Endothelial cell (in vitro differentiated cells): ENCODE measurements at places on chromosomes 11 and 22.

- H3K27me3 ChIP-seq, result peaks cover 2% of the 10 kb centered on the region
- H3K4me3 ChIP-seq, result no peak overlapping the region
- no peaks in the 10 kb centered on the region for H3K4me1 ChIP-seq
- no peaks in the 10 kb centered on the region for H3K36me3 ChIP-seq
These were observed 144.1 kb downstream of the BBOX1 start for GRCh38 chr11:27184458-27185312.

DNA sequence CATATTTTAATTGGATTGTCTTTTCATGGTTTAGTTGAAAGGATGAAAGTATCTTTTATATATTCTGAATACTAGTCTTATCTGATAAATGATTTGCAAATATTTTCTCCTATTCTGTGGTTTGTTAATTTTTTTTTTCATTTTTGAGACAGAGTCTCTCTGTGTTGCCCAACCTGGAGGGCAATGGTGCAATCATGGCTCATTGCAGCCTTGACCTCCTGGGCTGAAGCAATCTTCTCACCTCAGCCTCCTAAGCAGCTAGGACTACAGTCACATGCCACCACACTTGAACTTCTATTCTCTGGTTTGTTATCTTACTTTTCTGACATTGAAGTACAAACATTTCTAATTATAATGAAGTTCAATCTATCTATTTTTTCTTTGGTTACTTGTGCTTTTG, 30.0 kb upstream of the FAR1 start:
- peaks cover under 1% of the 10 kb centered on the region for H3K27me3 ChIP-seq
- peaks cover 7% of the 10 kb centered on the region for H3K4me1 ChIP-seq
- no peaks in the 10 kb centered on the region for H3K36me3 ChIP-seq
- no peak overlapping the region for H3K27ac ChIP-seq
- DNase-seq, result no peak

- no peak for DNase-seq
- peaks cover 26% of the 10 kb centered on the region for H3K4me1 ChIP-seq
- H3K36me3 ChIP-seq, result peaks cover 22% of the 10 kb centered on the region
- H3K27ac ChIP-seq, result no peak overlapping the region
- H3K4me3 ChIP-seq, result no peak overlapping the region
These were observed 27.8 kb downstream of the PHLDB1 start for GRCh38 chr11:118635237-118635591.

DNA sequence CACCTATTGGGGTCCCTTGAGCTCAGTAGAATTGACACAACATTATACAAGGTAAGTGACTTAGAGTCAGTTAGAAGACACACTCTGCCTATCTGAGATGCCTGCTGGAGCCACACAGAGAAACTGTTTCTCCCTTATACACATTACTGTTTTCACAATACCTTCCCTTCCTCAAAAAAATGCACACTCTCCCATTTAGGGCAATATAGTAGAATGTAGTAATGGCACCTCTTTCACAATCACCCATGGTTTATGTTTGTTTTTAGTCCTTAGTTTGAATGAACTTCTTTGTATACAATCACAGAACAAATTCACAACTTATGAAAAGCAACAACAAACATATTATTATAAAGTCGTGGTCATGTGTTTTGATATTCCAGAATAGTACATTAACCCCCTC, 14.3 kb downstream of the OR52H1 start:
- H3K36me3 ChIP-seq, result no peaks in the 10 kb centered on the region
- peaks cover 1% of the 10 kb centered on the region for H3K27me3 ChIP-seq
- no peak for DNase-seq
- H3K4me3 ChIP-seq, result no peak overlapping the region

- no peak for DNase-seq
- H3K27me3 ChIP-seq, result peaks cover 6% of the 10 kb centered on the region
- peaks cover 41% of the 10 kb centered on the region for H3K4me1 ChIP-seq
- H3K36me3 ChIP-seq, result peaks cover 4% of the 10 kb centered on the region
- no peak overlapping the region for H3K27ac ChIP-seq
These were observed 166.6 kb downstream of the BRD1 start for GRCh38 chr22:49660794-49661781.

DNA sequence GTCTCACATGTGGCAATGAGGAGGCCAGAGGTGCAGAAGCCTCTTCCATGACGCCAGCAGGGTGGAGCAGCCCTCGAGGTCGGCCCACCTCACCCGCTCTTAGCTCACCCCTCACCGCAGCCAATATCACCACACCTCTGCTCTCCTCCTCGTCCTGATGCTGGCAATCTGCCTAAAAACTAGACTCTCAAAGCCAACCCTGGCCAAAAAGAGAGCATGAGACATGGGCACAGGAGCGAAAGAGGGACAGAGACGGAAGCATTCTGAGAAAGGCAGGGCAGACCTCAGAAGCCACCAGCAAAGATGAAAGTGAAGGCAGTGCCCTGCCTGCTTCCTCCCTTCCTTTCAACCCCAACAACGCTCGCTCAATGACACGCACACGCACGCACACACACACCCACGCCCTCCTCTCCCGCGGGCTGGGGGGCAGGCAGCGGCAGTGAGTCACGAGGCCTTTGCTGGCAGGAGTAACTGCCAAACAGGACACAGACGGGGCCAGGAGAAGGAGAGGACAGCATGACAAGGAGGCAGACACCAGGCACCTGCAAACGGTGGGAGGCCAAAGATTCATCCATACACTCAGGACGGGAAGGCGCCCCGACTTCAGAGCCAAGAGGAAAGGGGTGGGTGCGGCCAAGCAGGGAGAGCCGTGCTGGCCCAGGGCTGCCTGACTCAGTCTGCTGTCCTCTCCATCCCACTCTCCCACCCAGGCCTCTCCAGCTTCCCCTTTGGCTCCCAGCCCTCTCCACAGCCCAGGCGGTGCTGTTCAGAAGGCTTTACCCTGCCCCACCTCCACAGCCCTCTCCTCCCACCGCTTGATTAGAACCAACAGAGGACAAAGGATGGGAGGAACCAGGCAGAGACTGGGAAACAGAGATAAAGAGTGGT, 11.4 kb downstream of the IGSF9B start:
- H3K36me3 ChIP-seq, result peaks cover 14% of the 10 kb centered on the region
- H3K27ac ChIP-seq, result no peak overlapping the region
- no peak for DNase-seq
- peak overlapping the region; percentile 56 for H3K4me3 ChIP-seq
- peaks cover 20% of the 10 kb centered on the region for H3K27me3 ChIP-seq
- peaks cover 22% of the 10 kb centered on the region for H3K4me1 ChIP-seq

DNA sequence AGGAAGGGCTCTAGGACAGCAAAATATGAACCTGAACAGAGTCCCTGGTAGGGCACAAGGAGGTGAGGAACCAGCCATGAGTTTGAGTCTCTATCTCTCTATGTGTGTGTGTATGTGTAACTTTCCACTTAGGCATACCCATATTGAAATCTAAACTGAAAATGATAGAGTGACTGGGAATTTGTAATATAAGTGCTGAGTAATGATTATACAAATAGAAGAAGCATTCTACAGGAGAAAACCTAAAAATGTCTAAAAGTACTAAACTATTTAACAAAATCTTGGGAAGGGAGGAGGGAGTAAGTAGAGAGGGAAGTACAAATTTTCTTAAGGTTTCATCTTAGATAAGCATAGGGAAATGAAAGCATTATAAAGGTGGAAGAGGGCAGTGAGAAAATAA, 97.1 kb upstream of the ZC3H12C start:
- no peak overlapping the region for H3K27ac ChIP-seq
- no peaks in the 10 kb centered on the region for H3K27me3 ChIP-seq
- no peak overlapping the region for H3K4me3 ChIP-seq

DNA sequence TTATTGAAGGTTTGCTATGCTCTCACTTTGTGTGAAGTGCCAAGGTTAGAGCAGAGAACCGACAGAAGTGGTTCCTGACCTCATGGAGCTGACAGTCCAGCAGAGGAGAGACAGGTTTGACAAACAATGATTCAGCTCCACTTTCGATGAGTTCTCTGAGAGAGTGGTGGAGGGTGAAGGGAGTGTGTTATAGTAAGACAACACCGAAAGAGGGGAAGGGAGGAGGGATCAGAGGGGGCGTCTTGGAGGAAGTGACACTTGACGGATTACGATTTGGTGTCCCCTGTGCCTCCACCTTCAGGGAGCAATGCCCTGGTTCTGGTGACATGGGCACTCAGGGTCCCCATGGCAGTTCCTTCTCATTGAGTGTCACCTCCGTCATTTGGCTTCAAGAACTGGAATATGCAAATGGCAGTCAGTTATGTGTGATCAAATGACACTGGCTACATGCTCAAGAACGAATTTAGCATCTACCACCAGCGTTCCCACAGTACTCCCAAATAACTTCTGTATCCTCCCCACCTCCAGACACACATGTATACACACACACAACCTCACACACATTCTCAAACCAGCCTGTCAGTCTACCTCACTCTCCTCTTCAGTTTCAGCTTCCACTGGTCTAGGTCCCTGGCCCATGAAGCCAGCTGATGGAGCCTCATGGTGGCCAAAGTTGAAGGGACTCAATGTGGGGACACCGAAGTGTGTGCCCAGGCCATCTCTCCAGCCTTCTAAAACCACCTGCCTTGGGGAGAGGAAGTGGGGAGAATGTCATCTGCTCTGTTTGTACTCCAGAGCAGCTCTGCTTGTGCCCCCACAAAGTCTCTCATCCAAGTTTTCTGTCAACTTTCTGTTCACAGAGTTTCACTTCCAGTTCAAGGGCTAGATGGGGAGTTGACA, 31.4 kb upstream of the NUP160 start:
- H3K4me1 ChIP-seq, result no peaks in the 10 kb centered on the region
- H3K36me3 ChIP-seq, result no peaks in the 10 kb centered on the region
- peaks cover 4% of the 10 kb centered on the region for H3K27me3 ChIP-seq
- H3K27ac ChIP-seq, result no peak overlapping the region
- no peak for DNase-seq

- DNase-seq, result no peak
- H3K27ac ChIP-seq, result no peak overlapping the region
- no peaks in the 10 kb centered on the region for H3K27me3 ChIP-seq
- peaks cover 41% of the 10 kb centered on the region for H3K36me3 ChIP-seq
- H3K4me1 ChIP-seq, result peaks cover 39% of the 10 kb centered on the region
These were observed 119.8 kb downstream of the SPON1 start for GRCh38 chr11:14082338-14082737.

DNA sequence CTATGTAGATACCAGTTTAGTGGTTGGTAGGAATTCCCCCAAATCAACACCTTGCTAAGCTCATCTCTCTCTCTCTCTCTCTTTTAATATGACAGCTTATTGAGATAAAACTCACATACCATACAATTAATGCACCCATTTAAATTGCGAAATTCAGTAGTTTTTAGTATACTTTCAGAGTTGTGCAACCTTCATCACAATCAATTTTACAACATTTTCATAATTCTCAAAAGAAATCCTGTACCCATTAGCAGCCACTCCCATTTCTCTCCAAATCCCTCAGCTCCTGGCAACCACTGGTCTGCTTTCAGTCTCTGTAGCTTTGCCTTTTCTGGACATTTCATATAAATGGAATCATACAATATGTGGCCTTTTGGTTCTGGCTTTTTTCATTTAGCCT, 13.3 kb downstream of the NNMT start:
- no peak overlapping the region for H3K4me3 ChIP-seq
- H3K27me3 ChIP-seq, result peaks cover 6% of the 10 kb centered on the region
- DNase-seq, result no peak
- no peaks in the 10 kb centered on the region for H3K36me3 ChIP-seq
- no peak overlapping the region for H3K27ac ChIP-seq

DNA sequence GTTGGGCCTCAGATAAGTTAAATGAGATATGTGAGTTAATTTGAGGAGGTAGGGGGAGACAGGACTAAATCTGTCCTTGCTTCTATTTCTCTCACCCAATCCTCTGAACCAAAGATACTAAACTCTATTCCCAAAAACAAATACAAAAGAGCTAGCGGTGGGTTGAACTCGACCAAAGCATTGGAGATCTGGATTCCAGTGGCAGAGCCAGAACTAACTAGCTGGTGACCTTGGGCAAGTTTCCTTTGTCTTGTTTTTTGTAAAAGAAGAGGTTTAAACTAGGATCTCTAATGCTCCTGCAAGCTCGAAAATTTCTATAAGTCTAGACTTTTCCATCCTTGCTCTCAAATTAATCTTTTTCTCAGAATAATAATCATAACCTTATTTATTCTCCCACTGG, 1.5 kb downstream of the ME3 start:
- peaks cover 9% of the 10 kb centered on the region for H3K27me3 ChIP-seq
- peak overlapping the region; percentile 82 for H3K4me3 ChIP-seq
- no peak overlapping the region for H3K27ac ChIP-seq

DNA sequence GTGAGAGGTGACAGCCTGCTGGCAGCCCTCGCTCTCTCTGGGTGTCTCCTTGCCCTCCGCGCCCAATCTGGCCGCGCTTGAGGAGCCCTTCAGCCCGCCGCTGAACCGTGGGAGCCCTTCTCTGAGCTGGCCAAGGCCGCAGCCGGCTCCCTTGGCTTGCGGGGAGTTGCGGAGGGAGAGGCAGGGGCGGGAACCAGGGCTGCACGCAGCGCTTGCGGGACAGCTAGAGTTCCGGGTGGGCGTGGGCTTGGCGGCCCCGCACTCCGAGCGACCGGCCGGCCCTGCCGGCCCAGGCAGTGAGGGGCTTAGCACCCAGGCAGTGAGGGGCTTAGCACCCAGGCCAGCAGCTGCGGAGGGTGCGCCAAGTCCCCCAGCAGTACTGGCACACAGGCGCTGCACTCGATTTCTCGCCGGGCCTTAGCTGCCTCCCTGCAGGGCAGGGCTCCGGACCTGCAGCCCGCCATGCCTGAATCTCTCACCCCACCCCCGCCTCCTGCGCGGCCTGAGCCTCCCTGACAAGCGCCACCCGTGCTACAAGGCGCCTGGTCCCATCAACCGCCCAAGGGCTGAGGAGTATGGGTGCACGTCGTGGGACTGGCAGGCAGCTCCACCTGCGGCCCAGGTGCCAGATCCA, 1526.1 kb downstream of the FAM181B start:
- no peak for DNase-seq
- no peak overlapping the region for H3K27ac ChIP-seq
- H3K27me3 ChIP-seq, result no peaks in the 10 kb centered on the region
- no peak overlapping the region for H3K4me3 ChIP-seq
- H3K36me3 ChIP-seq, result no peaks in the 10 kb centered on the region
- H3K4me1 ChIP-seq, result no peaks in the 10 kb centered on the region

GRCh38 chr11:103368145-103368544, 258.9 kb downstream of the DYNC2H1 start:
- H3K4me1 ChIP-seq, result no peaks in the 10 kb centered on the region
- no peaks in the 10 kb centered on the region for H3K27me3 ChIP-seq
- no peak for DNase-seq
- H3K27ac ChIP-seq, result no peak overlapping the region
- H3K4me3 ChIP-seq, result no peak overlapping the region
- H3K36me3 ChIP-seq, result no peaks in the 10 kb centered on the region

DNA sequence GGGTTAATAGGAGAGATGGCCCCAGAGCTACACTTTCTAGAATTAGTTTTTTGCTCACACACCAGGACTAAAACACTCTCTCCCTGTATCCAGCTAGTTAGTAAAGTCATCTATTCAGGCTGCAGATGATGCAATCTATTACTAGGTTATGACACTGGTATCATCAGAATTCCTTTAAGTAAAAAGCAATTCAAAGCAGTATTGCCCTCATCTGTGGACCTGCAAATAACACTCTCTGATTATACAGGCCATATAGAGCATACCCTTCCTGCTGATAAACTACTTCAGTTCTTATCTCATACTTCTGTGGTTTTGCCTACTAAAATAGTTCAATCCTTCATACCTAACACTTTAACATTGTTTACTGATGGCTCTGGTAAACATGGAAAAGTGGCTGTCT, 13.5 kb upstream of the MTMR2 start:
- H3K27me3 ChIP-seq, result peaks cover 3% of the 10 kb centered on the region
- peaks cover 7% of the 10 kb centered on the region for H3K36me3 ChIP-seq
- H3K4me1 ChIP-seq, result peaks cover 14% of the 10 kb centered on the region

- peaks cover 4% of the 10 kb centered on the region for H3K4me1 ChIP-seq
- H3K36me3 ChIP-seq, result no peaks in the 10 kb centered on the region
- H3K27me3 ChIP-seq, result no peaks in the 10 kb centered on the region
These were observed 541.2 kb upstream of the API5 start for GRCh38 chr11:42770444-42771065.

GRCh38 chr11:62885137-62885750, 4.5 kb downstream of the SLC3A2 start:
- no peak for DNase-seq
- H3K4me3 ChIP-seq, result peak overlapping the region; percentile 87
- H3K36me3 ChIP-seq, result peaks cover 68% of the 10 kb centered on the region
- H3K4me1 ChIP-seq, result peaks cover 60% of the 10 kb centered on the region
